ENCODE measurements at places on chromosomes 1 and 21. TPM values are rescaled to one million over a fixed set of nuclear protein-coding genes. Genes with fewer than 3 reads are reported as not detected.

The KLHDC7A gene
- 12.5 TPM for total RNA-seq

The SHISAL2A gene
- total RNA-seq: not detected

The NCMAP gene
- 2.0 TPM for total RNA-seq

The EXTL1 gene
- total RNA-seq: not detected

The ABCG1 gene
- total RNA-seq: 2.6 TPM

The S100A10 gene
- 305 TPM for total RNA-seq

The JAK1 gene
- total RNA-seq: 20.2 TPM

The ADAMTSL4 gene
- total RNA-seq: not detected

The ANKRD65 gene
- 0.44 TPM for total RNA-seq

The BLACAT1 gene
- total RNA-seq: 1.9 TPM

The OR2M3 gene
- not detected for total RNA-seq

The RPTN gene
- not detected for total RNA-seq

The HPCA gene
- 0.79 TPM for total RNA-seq

The CNR2 gene
- not detected for total RNA-seq

The RGS13 gene
- total RNA-seq: not detected

The GPBP1L1 gene
- 49.3 TPM for total RNA-seq

The C1orf87 gene
- not detected for total RNA-seq

The KRTAP13-2 gene
- total RNA-seq: not detected

The TMEM35B gene
- 11.7 TPM for total RNA-seq

The CFHR3 gene
- 0.55 TPM for total RNA-seq

The C1orf94 gene
- not detected for total RNA-seq

The PLA2G4A gene
- 10.6 TPM for total RNA-seq

The TGFBR3 gene
- total RNA-seq: 4.3 TPM

The FCER1G gene
- not detected for total RNA-seq

The S100A16 gene
- total RNA-seq: 282 TPM

The FAM151A gene
- total RNA-seq: not detected

The CELA2B gene
- not detected for total RNA-seq

The C1orf185 gene
- not detected for total RNA-seq

Measured in HT-29 (cell line).